ENCODE measurements at places on chromosomes 3 and 15.

DNA sequence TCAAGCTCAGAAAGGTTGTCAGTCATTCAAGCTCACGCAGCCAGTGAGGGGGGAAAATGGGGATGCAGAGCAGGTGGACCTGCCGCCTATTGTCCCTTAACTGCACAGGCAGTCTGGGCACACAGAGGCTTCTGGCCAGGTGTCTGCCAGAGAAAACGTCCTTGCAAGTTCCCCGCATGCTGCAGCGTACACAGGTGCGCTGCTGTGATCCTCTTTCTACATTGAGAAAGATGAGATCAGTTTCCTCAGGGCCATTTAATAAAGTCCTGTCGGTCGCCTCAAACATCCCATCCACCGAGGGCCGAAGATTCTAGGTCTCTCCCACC, 445 bp upstream of the TSEN2 start:
- DNase-seq: no peak

- peak; percentile 82 for DNase-seq
These were observed 1.1 kb upstream of the EPHA6 start for GRCh38 chr3:96813134-96813819.

- DNase-seq: no peak
These were observed 27.9 kb upstream of the TBC1D21 start for GRCh38 chr15:73845507-73845906.

DNA sequence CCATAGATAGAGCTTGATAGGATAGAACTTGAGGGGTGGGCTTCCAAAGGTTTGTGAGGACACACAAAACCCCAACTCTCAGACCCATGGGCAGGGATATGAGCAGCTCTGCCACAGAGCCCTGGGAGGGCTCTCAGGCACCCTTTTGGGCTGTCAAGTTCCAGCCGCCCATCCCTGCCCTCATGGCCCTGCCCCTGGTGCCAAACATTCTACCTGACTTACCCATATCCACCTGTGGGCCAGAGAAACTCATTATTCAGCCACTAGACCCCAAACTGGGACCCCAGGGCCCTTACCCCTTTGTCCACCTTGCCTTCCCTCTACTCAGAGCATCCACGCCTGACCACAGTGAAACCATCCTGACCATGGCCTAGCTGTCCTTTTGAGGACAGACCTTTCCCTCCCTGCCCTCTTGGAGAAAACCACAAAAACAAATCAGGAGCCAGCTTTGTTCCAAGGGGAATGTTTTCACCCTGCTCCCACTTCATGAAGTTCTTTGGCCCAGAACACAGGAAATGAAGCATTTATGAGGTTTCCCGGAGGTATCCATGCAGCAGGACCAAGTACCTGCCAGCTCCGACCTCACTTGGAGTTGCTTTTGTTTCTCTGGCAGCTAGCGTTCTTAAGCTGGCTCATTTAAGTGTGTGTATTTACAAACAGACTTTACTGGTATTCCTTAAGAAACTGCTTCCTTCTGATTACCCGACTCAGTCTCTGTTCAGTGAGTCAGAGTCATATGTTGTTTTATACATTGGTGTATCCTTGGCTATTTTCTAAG, 34.2 kb upstream of the GALNT15 start:
- no peak for DNase-seq

DNA sequence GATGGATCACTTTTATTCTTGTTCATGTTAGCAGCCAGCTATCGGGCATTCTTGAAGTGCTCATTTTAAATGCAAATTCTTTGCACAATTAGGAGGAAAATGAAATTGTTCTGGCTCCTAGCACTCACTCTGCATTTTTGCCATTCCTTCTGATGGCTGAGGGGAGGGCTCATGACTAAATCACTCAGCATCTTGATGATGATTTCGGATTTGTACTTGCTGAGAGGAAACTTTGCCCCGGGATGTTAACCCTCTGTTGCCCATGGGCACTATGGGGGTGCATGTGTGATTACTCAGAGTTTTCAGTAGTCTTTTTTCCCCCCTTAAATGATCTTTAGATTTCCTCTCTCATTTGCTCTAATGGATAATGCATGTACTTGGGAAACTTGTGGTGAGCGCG, 299.6 kb upstream of the C2CD4B start:
- DNase-seq: no peak

DNA sequence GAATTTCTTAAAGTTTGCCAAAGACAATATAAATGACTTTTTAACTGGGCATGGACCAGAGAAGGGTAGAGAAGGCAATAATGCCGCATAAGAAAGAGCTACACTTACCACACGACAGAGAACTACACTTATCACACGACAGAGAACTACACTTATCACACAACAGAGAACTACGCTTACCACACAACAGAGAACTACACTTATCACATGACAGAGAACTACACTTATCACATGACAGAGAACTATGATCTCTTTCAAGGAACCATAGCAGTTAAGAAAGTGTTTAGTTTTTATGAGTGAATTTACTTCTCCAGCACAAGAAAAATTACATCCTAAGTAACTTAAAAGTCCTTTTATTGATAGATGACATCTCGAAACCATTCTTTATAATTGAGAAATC, 32.0 kb downstream of the DCUN1D1 start:
- no peak for DNase-seq

DNA sequence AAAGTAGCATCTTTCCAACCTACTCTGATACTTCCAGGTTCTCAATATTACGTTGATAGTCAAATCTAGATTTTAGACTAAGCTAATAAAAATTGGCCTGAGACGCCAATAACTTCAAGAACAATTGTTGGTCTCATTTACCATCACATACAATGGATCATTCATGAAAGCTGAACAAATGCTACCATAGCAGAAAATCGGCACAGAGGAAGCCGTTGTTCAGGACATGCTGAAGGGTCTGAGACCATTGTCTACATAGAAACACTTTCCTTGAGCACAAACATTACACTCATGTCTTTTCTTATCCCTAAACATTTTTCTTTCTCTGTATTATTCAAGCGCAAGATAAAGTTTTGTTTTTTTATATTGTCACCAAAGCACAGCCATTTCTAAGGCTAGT, 37.2 kb upstream of the FHIT start:
- no peak for DNase-seq

- DNase-seq: peak; percentile 19
These were observed 340.9 kb upstream of the TPRG1 start for GRCh38 chr3:188830893-188831292.

DNA sequence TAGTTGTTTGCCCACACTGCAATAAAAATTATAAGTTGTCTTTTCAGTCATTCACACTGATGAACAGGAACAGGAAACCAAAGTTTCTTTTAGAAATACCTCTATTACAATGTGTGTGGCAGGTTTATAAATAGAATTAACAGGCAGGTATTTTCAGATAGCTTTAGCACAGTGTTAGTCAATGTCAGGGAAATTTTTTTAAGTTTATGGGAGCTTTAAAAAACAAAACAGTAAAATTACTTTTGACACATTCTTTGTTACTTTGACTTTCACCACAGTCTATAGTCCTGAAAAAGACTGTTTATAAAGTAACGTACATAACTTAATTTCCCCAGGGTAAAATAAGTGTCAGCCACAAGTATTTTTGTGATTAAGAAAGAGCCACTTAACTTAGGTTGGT, 38.1 kb downstream of the SERPINI1 start:
- no peak for DNase-seq

GRCh38 chr3:98817547-98818041, 54.5 kb downstream of the ST3GAL6 start:
- DNase-seq: peak; percentile 79
